ENCODE measurements at places on chromosomes 16 and 17.
A peak's percentile ranks its signal among the peaks of the same experiment; 100 is the strongest.

DNA sequence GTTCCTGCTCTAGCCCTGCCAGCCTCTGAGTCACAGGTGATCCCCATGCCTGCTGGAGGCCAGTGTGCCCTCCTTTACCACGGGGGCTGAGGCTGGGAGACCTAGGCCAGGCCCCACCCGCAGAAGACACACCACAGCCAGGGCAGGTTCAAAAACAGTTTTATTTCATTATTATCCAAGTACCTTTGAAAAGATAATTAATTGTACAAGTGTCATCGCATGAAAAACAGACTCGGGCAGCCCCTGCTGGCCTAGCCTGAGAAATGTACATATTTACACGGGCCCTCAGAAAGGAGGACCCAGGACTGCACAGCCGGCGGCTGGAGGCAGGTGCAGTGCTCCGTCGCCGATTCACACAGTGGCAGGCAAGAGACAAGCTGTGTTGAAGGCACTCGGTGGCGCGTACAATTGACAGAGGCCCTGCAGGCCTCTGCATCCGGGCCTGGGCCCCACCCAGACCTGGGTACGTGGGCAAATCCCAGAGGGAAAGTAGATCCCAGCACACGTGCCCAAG, 4.4 kb downstream of the PDIA2 start:
- DNase-seq, result no peak

DNA sequence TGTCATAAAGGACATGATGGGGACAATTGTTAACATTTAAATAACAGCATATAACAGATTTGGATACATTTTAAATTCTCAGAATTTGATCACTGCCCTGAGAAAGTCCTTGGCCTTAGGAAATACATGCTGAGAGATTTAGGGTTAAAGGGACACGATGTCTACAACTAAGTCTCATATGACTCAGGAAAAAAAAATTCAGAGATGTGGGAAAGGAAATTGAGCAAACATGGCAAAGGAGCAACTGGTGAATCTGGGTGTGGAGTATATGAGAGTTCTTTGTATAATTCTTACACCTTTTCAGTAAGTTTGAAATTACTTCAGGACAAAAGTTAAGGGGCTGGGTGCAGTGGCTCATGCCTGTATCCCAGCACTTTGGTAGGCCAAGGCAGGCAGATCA, 18.2 kb downstream of the MPP3 start:
- peak; percentile 52 for DNase-seq

GRCh38 chr16:23962001-23962400, 126.2 kb downstream of the PRKCB start:
- no peak for DNase-seq

- no peak for DNase-seq
Measured at GRCh38 chr17:6231886-6232731, 161.9 kb downstream of the WSCD1 start.

DNA sequence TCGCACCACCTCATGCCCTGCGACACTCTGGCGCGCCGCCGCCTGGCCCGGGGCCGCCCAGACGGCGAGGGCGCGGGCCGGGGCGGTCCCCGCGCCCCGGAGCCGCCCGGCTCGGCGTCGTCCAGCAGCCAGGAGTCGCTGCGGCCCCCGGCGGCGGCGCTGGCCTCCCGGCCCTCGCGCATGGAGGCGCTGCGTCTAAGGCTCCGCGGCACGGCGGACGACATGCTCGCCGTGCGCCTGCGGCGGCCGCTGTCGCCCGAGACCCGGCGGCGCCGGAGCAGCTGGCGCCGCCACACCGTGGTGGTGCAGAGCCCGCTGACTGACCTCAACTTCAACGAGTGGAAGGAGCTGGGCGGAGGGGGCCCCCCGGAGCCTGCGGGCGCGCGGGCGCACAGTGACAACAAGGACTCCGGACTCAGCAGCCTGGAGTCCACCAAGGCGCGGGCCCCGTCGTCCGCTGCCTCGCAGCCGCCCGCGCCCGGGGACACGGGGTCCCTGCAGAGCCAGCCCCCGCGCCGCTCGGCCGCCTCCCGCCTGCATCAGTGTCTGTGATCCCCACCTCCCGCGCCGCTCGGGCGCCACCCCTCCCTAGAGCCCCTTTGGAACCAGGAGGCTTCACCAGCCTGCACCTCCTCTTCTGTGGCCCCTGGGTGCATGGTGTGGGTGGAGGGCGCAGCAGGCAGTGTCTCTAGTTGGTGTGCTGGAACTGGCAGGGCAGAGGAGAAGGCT, 82.3 kb downstream of the ARHGAP23 start:
- DNase-seq, result peak; percentile 55

DNA sequence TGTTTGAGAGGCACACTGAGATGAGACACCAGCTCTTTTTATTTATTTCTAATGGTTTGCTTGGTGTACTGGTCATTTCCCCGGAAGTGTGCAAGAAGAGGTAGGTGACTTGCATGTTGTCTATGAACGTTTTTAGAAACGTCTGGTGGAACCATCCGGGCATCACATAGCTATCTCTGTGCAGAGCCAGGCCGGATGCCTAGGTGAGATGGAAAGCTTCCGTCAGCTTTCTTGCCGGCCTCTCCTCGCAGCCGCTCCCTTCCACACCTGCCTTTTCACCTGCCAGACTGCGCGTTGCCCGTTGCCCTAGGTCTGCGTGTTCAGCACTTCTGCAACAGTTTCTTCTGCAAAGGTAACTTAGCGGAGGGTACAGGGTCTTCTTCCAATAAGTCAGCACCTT, 416.0 kb downstream of the WWOX start:
- no peak for DNase-seq

DNA sequence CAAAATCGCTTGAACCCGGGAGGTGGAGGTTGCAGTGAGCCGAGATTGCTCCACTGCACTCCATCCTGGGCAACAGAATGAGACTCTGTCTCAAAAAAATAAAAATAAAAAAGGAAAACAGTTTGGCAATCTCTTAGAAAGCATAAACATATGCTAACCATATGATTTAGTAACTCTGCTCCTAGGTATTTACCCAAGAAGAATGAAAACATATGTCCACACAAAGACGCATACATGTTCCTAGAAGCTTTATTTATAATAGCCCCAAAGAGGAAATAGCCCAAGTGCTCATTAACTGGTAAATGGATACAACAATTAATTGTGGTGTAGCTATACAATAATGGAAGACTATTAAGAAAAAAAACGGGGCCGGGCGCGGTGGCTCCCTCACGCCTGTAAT, 18.5 kb upstream of the CDH1 start:
- DNase-seq, result no peak

GRCh38 chr17:10033449-10033848, 128.4 kb upstream of the RCVRN start:
- DNase-seq, result no peak

- DNase-seq, result no peak
Measured at GRCh38 chr16:50901062-50901461, 159.2 kb downstream of the CYLD start.

- DNase-seq, result no peak
Measured at GRCh38 chr16:6195966-6196365, 1098.4 kb upstream of the EEF2KMT start.

- no peak for DNase-seq
Measured at GRCh38 chr16:14325502-14326401, 254.6 kb downstream of the MRTFB start.

DNA sequence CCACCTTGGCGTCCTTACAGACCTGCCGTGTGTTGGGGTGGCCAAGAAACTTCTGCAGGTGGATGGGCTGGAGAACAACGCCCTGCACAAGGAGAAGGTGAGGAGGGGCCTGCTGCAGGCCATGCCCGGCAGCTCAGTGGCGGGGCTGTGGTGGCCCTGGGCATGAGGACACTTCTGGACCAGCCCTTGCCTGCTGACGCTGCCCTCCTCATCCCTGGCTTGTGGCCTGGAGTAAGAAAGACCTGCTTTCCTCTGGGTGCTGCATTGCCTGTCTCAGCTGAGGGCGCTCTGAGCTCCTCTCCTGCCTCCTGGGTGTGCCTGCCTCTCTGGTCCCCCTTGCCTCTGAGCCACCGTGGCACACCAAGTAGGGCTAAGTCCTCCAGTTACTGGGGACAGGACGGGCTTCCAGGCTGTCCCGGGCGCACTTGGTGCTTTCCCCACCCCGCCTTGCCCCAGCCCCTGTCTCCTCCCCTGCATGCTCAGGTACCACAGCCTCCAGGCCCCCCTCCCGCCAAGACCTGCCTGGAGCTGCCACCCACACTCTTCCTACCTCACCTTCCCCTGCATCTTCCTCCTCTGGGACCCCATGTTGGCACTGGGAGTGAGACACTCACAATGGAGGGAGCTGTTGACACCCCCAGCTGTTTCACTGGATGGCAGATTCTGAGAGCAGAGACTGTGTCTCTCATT, 8.7 kb downstream of the ENDOV start:
- DNase-seq, result no peak

DNA sequence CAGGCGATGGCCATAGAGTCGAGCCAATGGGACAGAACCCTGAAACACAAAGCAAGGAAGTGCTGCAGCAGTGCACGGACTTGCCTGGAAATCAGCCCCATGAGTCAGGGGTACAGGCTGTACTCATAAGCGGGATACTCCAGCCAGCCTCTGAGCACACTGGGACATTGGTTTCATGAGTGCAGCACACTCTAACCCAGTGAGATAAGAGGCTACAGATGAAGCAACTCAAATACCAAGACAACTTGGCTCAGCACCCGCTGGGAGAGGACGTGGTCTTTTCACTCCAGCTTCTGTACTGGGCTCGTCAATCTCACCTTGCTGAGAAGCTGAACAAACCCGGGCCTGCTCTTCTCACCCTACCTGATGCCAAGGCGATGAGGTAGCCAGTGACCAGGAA, 98.2 kb downstream of the AXIN2 start:
- DNase-seq, result no peak

- DNase-seq, result peak; percentile 42
Measured at GRCh38 chr17:16215965-16216316, 607 bp upstream of the NCOR1 start.

- DNase-seq, result no peak
Measured at GRCh38 chr16:13756411-13757140, 163.4 kb upstream of the ERCC4 start.

DNA sequence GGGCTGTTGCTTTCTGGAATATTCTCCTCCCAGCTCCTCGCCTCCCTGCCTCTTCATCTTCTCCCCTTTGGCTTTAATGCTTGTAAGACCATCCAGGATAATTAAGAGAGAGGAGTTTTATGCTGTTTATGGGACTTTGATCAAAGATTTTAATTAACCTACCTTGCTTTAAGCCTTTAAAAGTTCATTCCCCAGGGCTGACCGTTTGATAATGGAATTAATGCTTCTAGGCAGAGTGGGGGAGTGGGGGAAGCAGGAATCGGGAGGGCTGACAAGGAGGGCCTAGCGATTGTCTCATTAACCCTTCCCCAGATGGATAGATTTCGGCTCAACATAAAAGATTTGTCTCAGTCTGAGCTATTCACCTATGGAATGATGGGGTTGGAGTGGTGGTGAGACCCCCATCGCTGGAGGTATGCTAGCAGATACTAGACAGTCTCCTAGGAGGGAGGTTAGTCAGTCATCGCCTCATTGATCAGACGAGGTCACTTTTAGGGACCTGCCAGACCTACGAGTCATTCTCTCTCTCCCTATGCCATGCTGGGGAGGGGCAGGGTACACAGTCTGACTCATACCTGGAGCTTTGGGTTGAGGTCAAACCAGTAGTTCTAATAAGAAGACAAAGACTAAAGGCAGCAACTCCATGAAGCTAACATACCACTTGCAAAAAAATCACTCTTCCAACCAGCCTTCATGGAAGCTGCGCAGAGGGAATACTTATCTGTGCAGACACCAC, 236.6 kb upstream of the NLRP1 start:
- peak; percentile 48 for DNase-seq

DNA sequence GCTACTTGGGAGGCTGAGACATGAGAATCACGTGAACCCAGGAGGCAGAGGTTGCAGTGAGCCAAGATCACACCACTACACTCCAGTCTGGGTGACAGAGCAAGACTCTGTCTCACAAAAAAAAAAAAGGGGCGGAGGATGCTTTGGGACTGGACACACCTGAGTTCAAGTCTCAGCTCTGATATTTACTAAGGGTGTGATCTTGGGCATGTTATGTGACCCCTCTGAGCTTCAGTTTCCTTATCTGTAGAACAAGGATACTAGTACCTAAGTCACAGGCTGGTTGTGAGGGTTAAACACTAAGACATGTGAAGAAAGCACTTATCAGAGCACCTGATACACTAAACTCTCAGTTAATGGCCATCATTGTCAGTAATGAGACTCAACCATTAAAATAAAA, 25.9 kb downstream of the HOXB1 start:
- no peak for DNase-seq

- peak; percentile 31 for DNase-seq
Measured at GRCh38 chr17:6755731-6756184, at the start of gene XAF1. TSS of gene XAF1 (plus strand) at chr17:6756046. CDS start at chr17:6756079, 33 bp downstream.

- DNase-seq, result no peak
Measured at GRCh38 chr17:72761431-72761830, 331.1 kb downstream of the SLC39A11 start.

GRCh38 chr17:42422958-42423712, at the start of gene CAVIN1:
TSS of gene CAVIN1 (minus strand) at chr17:42423256. CDS start at chr17:42423097, 159 bp downstream.
- peak; percentile 82 for DNase-seq

DNA sequence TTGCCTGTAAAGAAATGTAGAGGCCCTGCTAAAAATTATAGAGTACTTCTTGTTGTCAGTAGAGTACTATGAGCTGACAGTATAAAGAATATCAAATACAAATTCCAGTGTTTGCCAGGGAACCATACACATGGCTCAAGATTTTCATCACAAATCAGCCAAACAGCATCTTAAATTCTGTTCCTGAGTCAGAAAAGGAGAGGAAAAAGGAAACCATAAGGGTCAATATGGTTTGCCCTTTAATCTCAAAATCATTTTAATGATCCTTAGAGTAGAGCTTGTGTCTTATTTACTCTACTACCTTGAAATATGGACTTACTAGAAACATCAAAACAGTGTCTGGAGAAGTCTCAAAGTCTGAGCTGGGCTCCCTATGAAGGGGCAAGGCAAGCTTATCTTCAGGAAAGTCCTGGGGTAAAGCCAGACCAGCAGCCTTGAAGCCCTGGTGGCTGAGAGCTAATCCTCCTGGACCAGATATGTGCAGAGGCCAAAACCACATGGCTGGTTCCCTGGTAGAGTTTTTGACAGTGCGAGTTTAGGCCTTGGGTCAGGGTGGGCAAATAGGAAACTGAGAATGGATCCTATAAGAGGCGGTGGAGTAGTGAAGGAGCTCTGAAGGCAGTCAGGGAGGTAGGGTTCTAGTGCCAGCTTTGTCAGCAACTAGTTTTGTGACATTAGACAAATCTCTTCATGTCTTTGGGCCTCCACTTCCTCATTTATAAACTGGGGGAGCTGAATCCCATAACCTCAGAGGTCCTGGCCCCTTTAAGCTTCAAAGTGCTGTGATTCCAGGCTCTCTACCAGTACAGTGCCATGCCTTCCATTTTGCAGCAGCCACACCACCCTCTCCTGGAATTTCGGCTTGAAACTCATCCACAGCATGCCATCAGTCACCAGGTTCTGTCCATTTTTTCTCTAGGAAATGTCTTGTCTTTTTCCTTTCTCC, 38.9 kb downstream of the MRTFB start:
- no peak for DNase-seq

DNA sequence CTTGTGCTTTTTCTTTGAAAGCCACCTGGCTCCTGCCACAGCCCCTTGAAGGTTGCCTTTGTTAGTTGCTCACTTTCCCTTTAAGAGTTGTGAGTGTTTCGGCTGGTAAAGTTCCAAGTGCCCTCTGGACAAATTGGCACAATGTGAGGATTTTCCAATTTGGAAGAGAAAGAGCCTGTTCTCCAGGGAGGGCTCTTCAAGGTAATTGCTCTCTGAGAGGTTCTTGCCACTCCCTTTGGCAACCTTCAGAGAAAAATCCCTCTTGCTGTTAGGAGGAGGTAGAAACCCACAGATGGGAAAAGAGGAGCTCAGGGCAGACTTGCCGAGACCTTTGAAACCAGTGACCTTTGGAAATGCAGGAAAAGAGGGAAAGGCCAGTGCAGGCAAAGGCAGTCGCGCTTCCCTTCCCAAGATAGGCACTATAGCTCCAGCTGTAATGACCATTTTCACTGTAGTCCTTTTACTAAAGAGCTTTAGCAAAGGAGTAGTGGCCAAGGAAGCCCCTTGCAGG, 49.0 kb upstream of the AKAP1 start:
- no peak for DNase-seq

Measured in kidney capillary endothelial cell (primary cell).